Sigmoid colon (tissue), 7 donors: ENCODE measurements at places on chromosomes 5 and 9.

DNA sequence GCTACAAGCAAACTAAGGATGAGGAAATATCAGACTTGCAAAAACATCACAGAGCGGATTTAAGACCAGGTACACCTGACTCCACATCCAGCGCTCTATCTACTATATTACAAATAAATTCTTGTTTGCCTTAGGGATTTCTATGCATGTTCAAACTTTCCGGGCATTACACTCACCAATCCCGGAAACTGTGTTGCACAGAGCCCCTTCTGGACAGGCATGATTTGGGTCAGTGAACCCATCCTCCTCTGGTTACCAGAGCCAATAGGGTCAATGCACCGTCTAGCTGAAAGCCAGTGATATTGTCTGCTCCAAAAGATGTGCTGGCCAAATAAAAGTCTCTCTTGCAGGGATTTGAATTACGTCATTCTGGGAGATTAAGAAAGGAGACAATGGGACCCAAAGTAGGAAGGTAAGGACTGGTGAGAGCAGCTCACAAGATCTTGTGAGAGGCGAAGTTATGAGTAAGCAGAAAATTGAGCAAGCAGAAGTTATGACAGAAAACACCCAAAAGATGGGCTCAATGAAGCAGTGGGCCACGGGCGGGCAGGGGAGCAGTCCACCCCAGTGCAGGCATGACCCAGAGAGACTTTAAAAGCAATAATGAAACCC is 155.8 kb upstream of the RAI14 start:
- DNase-seq, result no peak

DNA sequence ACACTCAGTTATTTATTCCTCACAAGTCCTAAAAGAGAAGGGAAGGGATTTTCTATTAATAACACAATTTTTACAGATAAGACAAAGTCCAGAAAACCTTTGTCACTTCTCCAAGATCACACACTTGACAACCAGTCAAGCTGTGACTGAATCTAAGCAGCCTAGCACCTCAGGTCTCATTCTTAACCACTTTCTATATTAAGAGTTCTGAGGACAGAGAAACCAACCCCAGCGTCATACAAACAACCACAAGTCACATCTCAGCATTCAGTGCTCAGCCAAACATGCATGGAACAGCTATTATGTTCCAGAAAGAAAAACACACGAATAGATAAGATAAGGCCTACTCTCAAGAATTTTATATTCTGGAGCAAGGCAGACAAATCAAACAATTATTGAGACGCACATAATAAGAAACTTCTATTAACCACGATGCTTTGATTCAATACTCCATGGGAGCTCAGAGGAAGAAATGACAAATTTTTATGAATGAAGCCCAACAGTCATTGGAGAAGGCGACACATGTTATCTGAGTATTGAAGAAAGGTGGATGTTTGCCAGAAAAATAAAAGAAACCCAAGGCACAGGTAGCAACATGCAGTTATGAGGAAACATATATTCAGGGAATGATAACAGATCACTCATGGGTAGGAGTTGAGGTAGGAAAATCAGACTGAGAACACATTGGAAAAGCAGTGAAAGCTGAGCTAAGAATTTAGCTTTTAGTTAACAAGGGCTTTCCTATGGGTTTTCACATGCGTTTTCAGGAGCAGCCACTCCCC is 113.1 kb downstream of the HTR4 start:
- DNase-seq, result no peak

GRCh38 chr9:13213337-13213736 is 66.2 kb downstream of the MPDZ start:
- no peak for DNase-seq

DNA sequence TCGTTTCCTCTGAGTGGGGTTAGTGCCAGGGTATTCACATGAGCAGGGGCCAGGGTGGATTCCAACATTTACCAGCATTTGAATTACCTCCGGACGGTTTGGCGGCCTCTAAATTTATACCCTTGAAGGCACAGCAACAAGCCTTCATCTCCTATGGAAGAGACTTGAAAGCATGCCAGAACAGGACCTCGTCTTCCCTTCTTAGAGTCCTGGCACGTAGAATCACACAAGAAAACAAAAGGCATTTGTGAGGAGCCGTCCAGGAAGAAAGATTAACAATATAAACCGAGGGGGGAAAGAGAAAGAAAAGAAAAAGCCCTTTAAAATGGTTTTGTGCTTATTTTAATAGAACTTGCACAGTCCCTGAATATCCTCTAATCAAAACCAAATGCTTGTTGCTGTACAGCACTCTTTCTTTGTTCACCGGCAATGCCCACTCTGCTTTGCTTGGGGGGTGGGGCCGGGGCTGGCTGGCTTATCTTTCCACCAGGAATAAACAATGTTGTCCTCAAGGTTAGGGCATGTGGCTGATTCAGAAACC is 575.8 kb upstream of the ZNF462 start:
- DNase-seq, result no peak

GRCh38 chr9:84959339-84959738 is 289.8 kb downstream of the NTRK2 start:
- no peak for DNase-seq

DNA sequence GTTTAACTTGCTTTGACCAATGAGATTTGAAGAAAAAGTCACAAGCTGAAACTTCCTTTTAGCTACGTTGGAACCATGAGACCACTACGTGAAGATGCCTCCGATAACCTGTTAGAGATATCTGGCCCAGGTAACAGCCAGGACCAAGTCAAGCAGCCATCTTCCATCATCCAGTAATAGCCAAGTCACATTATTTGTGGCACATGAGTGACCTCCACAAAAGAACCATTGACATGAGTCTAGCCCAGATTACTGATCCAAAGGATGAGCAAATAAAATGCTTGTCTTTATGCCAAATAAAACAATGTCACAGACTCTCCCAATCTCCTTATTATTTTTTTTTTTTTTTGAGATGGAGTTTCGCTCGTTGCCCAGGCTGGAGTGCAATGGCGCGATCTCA is 1.6 kb downstream of the DEPDC1B start:
- DNase-seq, result no peak

DNA sequence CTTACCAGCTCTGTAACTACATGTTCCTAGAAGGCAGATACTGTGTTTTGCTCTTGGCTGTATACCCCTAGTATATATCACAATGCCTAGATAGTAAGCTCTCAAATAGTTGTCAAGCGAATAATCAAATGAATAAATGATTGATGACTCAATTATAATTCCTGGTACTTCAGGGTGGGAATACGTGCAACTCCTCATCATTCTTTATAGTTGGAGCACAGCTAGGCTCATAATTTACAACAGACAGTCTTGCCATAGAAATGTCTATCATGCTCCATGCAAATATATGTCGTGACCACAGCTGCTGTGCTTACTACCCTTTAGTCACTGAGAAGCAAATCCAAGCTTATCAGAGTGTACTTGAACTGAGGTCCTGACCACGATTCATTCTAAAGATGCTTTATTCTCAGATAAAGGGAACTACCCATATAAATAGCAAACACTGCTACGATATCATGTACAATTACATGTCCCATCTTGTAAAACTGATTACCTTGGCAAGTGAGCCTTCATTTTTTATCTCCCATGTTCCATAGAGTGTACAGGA is 52.1 kb downstream of the STRBP start:
- DNase-seq, result no peak

DNA sequence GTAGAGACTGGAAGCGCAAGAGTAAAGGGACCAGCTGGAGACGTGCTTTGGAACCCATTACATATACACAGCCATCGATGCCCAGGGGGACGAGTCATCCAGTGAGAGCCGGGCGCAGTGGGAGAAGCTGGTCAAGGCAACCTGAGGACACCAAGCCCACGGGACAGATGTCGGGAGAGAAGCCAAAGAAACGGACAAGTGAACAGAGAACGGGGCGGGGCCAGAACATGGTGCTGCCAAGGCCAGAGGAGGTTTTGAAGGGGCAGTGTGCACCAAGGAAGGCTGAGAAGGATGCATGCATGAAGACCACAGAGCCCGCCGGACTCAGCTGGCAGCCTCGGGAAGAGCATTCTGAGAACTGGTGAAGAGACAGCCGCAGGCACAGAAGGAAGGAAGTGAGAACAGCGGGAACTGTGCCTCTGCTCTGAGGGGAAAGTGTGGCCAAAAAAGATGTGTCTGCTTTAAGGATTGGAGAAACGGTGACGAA is 20.3 kb downstream of the CAMSAP1 start:
- no peak for DNase-seq

DNA sequence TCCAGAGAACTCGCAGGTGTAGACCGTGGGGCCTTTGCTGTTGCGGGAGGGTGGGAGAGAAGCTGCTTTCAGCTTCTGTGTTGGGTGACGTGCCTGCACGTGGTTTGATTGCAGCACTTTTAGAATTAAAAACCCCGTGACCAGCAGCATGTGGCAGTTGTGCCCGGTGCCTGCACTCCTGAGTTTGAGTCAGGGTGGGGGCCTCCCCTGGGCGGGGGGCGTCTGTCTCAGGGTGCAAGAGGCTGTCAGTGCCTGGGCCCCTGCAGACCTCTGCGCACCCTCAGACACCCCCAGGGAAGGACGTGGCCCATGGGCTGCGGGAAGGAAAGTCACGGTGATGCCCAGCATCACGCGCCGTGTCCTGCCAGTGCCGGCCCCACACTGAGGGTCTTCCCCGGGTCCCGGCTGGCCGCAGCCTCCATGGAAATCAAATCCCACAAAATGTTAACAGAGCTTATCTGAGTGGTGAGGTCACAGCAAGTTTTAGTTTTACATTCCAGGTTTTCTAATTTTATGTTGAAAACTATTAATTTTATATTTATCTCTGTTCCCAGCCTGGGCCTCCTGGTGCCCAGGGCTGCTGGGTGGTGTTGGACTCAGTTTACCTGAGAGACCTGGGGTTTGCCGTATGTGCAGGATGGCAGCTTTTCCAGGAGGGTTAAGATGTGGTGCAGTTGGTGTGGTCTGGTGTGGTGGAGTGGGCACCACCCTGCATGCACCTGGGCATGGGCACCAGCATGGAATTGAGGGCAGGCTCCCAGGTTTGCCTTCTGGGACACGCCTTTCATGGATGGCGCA is 33.3 kb downstream of the AHRR start:
- DNase-seq, result no peak

DNA sequence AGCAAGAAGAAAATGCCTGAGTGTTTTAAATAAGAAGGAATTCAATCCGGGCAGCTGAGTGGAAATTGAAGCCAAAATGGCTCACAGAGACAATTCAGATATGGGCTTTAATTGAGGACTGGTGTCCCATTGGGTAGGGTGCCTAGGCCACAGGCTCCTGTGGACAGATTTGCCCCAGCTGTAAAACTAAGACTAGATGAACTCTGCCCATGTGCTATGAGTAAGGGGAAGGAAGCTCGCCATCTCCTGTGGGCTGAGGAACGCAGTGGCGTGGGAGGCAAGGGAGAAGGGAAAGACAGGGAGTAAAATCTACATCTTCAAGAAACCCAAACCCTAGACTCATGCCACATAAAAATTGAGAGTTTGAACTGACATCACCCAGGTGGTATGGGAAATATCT is 66.1 kb downstream of the KLHL3 start:
- DNase-seq, result no peak

GRCh38 chr5:175797521-175798038 is 73.8 kb upstream of the CPLX2 start:
- no peak for DNase-seq

DNA sequence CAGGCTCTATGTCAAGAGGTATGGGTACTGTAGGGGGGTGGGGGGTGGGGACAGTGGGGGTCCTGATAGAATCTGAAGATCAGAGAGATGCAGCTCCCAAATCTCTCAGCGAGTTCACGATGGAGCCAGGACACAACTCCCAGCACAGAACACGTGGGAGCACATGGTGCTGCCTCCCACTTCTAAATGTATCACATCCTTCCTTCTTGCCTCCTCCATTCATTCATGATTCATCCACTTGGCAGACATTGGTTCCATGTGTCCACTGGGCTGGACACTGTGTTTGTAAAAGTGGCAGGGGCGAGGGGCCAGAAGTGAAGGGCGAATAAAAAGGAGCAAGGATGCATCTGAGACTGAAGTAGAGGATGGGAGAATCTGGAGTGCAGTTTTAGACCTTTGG is 33.9 kb downstream of the SH3TC2 start:
- no peak for DNase-seq

GRCh38 chr5:38847559-38848347 is 1.9 kb downstream of the OSMR start:
- no peak for DNase-seq

DNA sequence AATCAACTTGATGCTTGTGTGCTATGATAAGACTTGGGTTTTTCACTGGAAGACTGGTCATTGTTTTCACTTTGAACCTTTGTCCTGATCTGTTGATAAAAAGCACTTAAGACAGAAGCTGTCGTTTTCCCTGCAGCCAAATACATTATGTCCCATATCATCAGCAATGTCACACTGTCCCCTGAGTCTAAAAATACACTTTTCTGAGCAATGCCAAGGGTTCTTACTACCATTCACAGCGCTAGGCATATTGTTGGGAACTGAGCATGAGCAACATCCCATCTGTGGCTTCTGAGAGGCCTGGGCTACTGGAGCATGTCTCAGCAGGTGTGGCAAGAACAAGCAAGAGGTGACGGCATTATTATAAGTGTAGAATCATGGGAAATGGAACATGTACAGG is 81.8 kb downstream of the SEMA6A start:
- DNase-seq, result no peak

- no peak for DNase-seq
These were observed 54.3 kb downstream of the ZNF618 start for GRCh38 chr9:113930390-113930783.

GRCh38 chr5:178368274-178368673 is 135.7 kb upstream of the PHYKPL start:
- no peak for DNase-seq

GRCh38 chr5:59034498-59035186 is 451.8 kb downstream of the RAB3C start:
- no peak for DNase-seq

DNA sequence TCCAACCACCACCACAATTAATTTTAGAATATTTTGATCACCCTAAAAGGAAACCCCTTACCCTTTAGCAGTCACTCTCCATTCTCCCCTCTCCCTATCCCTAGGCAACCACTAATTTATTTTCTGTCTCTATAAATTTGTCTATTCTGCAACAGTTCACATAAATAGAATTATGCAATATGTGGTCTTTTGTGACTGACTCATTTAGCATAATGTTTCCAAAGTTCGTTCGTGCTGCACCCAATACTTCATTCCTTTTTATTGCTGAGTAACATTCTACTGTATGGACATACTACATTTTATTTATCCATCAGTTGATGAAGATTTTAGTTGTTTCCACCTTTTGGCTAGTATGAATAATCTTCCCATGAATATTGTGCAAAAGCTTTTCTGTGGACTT is 18.2 kb upstream of the CDC20B start:
- DNase-seq, result no peak

GRCh38 chr5:142053426-142054151 is 40.8 kb upstream of the GNPDA1 start:
- no peak for DNase-seq

- no peak for DNase-seq
These were observed 97.9 kb upstream of the RANBP6 start for GRCh38 chr9:6113312-6113711.

GRCh38 chr5:169826618-169827017 is 153.7 kb downstream of the INSYN2B start:
- DNase-seq, result no peak

GRCh38 chr9:133771486-133772482 is 33.6 kb upstream of the SARDH start:
- peak; percentile 49 for DNase-seq

GRCh38 chr5:143251190-143251589 is 152.3 kb downstream of the NR3C1 start:
- no peak for DNase-seq
